Cerebellum (tissue), 4 donors: ENCODE measurements at places on chromosomes 2 and 18. TPM values are rescaled to one million over a fixed set of nuclear protein-coding genes. Genes with fewer than 3 reads are reported as not detected.

- no peak for DNase-seq
Observed at GRCh38 chr2:44566059-44566458, 204.3 kb downstream of the CAMKMT start.

- DNase-seq, result no peak
Observed at GRCh38 chr2:69605284-69605683, 38.3 kb downstream of the AAK1 start.

CAPN14 gene
- total RNA-seq, result 2.8 TPM

- DNase-seq, result no peak
Observed at GRCh38 chr2:168196764-168197180, 50.6 kb downstream of the STK39 start.

GRCh38 chr2:118837621-118838020 is 9.8 kb downstream of the EN1 start:
- DNase-seq, result no peak

- no peak for DNase-seq
Observed at GRCh38 chr2:38213619-38214167, 137.7 kb upstream of the CYP1B1 start.
